ENCODE measurements at places on chromosomes 2 and 18. TPM values are rescaled to one million over a fixed set of nuclear protein-coding genes. Genes with fewer than 3 reads are reported as not detected.

TET3 gene
- total RNA-seq = 52.8 TPM

SLC9A4 gene
- total RNA-seq = 2.7 TPM

TMEM17 gene
- total RNA-seq = 0.80 TPM

USP14 gene
- 13.9 TPM for total RNA-seq

- DNase-seq = no peak
These were observed 294.1 kb downstream of the SOCS6 start for GRCh38 chr18:70582981-70583380.

GRCh38 chr2:126975671-126976655, 77.3 kb downstream of the TEX51 start:
- DNase-seq = no peak

Data from lower leg skin (tissue), 4 donors.